ENCODE measurements at places on chromosomes 2 and 18.
A peak's percentile ranks its signal among the peaks of the same experiment; 100 is the strongest.

GRCh38 chr2:212421556-212422334 is 116.9 kb downstream of the ERBB4 start:
- DNase-seq: no peak

DNA sequence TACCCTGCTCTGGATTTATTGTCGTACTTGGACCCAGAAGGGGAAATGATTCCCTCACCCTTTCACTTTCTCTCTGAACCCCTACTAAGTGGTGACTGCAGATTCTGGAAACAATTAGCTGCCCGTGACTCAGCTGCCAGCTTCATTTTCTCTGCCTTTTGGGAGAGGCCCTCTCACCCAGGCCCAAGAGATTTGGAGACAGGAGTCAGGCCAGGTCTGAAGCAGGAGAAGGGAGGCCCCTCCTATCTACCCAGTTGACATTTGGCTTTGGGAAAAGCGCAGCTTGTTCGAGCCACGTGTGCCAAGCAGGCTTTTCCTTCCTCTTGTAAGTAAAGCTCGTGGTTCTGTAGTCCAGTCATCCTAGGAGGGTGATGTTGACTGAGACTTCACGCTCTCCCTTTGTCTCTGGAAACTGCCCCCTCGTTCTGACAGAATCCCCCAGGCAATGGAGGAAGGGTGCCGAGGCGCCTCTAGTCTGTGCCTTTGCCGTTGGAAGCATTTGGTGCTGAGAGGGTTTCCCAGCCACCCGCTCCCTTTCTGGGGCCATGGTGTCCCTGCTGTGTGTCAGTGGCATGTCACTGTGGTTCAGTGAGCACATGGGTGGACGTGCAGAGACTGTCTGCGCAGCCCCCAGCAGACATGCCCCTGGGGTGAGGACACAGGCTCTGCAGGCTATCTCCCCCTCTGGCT is 8.6 kb downstream of the OXER1 start:
- DNase-seq: no peak

GRCh38 chr2:24822049-24822706 is 29.0 kb downstream of the CENPO start:
- no peak for DNase-seq

GRCh38 chr2:40550085-40550484 is 98.2 kb upstream of the SLC8A1 start:
- DNase-seq: no peak

- DNase-seq: no peak
Measured at GRCh38 chr2:101960819-101961337, 30.9 kb upstream of the IL1R2 start.

GRCh38 chr2:142602418-142602989 is 275.0 kb upstream of the KYNU start:
- DNase-seq: no peak

GRCh38 chr2:48540237-48540935 is 10.4 kb downstream of the STON1 start:
- no peak for DNase-seq

DNA sequence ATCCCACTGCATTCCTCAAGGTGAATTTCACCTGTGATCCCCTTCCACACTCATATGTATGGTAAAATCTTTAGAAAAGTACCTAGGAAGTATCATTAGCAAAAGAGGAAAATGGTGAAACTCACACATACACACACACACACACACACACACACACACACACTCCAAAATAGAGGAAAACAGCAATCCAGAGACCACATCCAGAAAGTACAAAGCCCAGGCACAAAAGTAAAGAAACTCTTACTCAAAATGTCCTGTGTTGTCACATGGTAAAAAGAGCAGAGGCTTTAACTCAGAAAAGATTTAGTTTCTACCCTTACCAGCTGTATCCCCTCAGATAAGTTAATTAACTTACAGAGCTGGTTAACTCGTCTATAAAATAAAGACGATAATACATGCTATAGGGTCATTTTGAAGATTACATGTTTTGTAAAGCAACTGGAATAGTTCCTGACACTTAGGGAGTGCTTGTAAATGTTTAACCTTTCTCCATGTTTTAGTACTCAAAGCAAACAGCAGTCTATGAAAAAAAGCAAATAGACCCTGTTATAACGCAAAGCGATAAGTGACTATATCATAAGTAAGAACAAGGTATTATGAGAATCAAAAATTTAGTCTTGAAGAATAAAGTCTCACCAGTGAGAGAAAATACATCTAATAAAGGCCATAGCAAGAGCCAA is 360.0 kb upstream of the LRATD1 start:
- no peak for DNase-seq

DNA sequence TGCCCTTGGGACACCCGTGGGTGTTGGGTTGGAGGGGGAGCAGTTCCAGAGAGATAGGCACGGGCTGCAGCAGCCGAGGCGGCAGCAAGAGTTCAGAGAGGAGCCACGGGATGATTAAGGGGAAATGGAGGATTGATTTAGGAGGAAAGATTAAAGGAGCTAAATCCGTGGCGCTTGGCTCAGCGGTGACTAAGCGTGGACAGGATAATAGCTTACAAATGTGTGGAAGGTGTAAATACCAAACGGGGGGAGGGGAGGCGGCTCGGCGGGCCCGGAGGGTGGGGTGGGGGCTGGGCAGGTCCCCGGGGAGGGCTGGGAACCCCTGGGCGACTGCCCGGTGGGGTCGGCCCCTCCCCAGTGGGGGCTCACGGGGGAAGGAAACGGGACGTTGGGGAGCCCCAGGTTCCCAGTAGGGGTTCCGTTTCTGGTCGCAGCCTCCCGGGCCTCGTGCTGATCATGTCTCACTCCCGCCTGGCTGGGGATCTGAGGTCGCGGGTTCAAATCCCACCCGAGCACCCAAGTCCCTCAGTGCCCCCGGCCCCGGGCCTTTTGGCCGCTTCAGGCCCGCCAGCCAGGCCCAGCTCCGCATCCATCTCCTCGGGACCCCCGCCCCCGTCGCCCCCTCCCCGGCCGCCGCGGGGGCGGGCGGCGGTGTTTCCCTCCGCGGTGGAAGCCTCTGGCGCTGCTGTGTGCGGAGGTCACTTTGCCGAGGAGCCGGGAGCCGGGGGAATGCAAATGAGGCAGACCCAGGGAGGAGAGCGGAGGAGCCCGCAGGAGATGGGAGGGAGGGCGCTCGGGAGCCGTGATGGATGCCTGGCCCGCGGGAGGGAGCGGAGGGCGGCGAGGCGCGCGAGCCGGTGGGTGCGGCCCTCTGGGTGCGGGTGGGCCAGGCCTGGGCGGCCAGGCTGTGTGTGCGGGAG is 8.1 kb downstream of the ASIC4 start:
- DNase-seq: peak; percentile 68

DNA sequence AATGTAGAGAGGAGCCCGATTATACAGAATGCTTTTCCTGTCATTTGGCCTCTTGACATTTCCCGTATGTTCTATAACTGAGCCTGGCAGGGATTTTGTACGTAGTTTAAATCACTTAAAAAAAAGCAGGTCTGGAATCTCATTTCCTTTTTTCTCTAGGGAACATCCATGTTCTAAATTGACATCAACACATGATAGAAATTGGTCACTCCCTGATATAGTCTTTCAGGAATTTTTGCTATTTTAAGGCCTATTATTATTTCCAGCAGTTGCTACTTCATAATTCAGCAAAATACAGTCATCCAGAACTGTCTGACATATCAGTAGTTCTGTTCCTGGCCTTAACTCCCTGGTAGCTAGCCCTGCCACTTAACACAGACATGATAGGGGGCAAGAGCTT is 565.7 kb upstream of the ZEB2 start:
- no peak for DNase-seq

All from cerebellar cortex (tissue), 1 donor.